ENCODE measurements at places on chromosomes 1 and 21.
A peak's percentile ranks its signal among the peaks of the same experiment; 100 is the strongest.

- DNase-seq, result peak; percentile 25
Measured at GRCh38 chr1:179953974-179954492, 577 bp upstream of the CEP350 start.

DNA sequence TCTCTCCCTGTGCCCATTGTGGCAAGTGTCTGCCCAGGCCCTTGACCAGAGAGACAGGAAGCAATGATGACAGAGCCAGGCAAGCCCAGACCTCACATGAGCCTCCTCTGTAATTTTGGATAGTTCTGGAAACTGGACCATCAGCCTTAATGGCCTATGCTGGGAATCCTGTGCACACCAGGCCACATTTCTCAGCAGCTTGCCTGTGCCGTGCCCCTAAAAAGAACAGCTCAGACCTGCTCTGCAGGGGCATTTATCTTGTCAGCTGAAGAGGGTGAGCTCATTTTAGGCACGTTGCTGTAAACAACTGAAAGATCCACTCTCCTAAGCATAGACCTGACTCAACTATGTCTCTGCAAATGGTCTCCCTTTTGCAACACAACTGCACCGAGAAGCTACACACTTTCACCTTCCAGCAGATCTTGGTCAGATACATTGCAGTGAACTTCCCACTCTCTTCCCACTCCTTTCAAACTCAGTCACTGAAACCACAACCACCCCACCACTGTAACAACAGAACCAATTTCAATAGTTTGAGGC, 53.5 kb upstream of the BACH1 start:
- no peak for DNase-seq

- no peak for DNase-seq
Measured at GRCh38 chr1:11456965-11457364, 22.0 kb upstream of the DISP3 start.

DNA sequence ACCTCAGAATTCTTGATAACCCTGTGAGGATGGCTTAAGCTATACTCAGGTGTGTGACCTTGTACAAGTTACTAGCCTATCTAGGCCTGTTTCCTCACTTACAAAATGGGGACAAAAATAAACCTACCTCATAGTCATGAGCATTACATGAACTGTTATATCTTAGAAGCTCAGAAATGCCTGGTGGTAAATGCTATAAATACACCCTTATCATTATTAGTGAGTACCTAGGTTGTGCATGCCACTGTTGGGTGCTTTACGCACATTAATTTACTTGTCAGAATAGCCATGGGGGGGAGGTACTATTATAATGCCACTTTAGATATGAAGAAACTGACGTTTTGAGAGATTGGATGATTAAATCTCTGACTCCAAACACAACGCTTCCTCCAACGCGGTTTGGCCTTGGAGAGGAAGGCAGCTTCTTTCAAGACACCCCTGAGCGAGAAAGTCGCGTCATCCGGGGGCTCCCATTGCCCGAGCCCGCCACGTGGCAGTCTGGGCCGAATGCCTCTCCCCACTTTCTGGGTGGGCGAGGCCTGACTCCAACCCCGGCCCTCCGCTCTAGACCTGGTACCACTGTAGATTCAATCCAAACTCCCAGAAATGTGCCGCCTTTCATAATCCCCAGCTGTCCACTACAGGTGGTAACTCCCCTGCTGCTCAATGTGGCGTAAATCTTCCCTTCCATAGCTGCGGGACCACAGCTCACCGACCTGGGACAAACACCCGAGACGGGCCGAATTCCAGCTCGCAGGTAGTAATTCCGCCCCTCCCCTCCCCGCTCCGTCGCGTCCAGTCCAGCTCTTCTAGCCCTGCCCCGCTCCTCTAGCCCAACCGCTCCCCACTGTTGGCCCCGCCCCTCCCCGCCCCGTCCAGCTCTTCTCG, 771 bp upstream of the RAD54L start:
- no peak for DNase-seq

- no peak for DNase-seq
Measured at GRCh38 chr1:210647406-210648333, 319.0 kb downstream of the HHAT start.

GRCh38 chr1:230284891-230285290, 141.2 kb downstream of the PGBD5 start:
- no peak for DNase-seq

GRCh38 chr1:68128820-68129219, 78.4 kb upstream of the DIRAS3 start:
- DNase-seq, result no peak

DNA sequence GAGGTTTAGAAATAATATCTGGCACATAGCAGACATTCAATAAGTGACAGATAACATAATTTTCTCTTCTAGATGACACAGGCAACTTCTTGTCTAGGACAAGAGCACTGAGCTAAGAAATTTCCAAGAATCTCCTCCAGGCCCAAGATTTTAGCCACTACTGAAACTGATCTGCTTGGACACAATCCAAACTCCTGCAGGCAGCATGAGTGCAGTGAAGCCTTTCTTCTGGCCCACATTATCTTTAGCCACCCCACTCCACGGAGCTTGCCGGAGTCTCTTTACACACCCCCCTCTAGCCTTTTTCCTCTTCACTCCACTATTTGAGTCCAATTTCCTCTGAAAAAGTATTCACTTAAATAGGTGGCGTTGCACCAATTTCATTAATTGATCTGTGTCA, 142.9 kb upstream of the DUSP10 start:
- DNase-seq, result no peak

DNA sequence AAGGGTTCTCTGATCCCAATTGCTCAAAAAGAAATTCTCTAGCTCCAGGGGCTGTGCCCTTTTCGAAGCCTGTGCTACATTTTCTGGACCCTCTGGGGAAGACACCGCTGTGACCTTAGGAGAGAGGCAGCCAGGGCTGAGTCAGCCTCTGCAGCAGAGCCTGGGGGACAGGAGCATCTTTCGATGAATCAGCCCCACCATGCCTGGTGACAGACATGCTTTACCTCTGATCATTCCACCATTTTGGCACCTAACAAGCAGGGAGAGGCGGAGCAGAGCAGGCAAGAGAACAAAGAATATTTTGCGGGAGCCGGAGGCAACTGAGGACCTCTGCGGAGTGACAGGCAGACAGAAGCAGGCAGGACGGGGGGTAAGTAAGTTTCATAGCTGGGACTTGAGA, 84.9 kb downstream of the VWA5B1 start:
- no peak for DNase-seq
